SJSA1 (cell line): ENCODE measurements at places on chromosomes 3 and 15. TPM values are rescaled to one million over a fixed set of nuclear protein-coding genes. Genes with fewer than 3 reads are reported as not detected.
A peak's percentile ranks its signal among the peaks of the same experiment; 100 is the strongest.

GRCh38 chr15:32774022-32774421 lies 56.2 kb downstream of the GREM1 start:
- DNase-seq: peak; percentile 94

DNA sequence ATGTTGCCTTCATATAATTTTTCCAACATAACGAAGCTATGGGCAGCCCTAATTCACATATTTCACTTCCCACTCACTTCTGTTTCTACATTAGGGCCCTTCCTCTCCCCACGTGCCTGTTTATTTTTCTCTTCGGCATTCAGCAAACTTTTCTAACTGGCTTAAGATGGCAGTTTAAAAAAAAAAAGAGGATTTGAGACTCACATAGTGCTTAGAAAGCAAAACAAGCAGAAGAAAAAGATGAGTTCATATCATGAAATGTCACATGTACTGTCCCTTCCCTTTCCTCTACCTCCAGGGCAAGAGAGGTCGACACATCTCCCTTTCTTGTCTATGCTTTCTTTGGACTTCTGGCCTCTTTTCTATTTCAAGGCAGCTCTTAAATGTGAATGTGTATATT lies 30.6 kb downstream of the SLC49A4 start:
- no peak for DNase-seq

DNA sequence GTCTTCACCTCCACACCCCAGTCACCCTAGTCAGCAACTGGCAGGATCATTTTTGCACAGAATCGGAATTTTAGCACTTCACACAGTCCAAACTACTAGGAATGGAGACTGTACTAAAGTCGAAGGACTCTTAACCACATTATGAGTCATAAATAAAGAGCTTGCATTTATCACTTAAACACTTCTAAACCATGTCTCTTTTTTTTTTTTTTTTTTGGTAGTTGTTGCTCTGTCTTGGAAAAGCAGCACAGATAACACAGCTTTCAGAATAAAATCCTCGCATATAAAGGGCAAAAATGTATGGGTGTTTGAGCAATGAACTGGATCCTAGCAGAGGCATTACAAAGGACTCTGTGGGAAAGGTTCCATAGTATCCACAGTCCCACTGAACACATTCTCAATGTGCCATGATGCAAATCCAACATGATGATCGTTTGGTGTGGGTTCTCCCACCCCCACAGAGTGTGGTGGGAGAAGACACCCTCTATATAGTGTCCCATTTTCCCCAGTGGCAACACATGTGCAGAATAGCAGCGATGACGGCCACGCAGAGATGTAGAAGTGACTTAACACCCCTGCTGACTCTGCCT lies 47.1 kb downstream of the FOXP1 start:
- DNase-seq: peak; percentile 54

DNA sequence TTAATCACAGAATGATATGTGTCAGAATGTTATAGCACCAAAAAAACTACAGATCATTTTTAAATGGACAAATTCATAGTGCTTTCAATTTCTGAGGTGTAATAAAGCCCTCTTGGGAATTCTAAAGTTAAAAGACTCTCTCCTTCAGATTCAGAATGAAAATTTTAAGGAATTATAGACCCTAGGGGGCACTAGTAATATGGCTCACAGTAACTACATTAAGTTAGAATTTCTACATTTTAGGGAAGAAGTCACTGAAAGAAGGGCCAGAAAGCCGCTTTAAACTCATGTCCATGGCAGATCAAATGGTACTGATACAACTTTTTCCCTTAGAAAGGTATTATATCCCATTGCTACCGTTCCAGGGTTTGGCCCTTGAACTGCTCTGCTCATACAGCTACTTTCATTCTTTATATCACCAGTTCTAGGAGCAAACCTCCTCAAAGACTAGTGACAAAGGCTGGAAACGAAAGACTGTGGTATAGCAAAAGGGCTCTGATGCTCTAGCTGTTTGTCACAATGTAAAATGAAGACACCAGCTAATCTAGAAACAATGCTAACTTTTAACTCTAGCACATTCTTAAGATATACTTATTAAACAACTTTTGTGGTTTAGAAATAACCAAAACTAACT lies 18.1 kb downstream of the DAZL start:
- no peak for DNase-seq

DNA sequence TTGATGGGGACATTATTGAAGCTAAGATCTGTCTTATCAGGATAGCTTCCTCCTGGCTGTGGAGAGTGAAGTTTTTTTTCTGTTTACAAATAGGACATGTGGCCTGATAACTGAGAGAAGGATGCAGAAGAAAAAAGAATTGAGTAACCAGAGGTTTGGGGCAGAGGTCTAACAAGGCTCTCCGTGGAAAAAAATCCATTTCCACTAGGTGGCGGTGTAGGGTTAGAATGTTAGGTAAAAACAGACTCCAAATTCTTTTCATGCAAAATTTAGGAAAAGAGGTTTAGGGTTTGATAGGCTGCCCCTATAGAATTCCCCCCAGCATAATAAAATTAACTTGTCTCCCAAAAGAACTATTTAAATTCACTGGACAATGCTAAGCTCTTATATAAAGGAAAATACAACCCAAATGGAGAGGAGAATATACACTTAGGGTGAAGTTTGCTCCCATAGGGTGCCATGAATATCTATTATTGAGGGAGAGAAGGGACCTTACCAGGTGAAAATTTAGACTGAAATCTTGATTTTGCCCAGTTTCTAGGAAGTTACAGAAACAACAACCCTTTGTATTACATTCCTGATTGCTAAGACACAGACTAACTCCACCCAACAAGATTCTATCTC lies 1560.4 kb downstream of the OTOL1 start:
- DNase-seq: no peak

DNA sequence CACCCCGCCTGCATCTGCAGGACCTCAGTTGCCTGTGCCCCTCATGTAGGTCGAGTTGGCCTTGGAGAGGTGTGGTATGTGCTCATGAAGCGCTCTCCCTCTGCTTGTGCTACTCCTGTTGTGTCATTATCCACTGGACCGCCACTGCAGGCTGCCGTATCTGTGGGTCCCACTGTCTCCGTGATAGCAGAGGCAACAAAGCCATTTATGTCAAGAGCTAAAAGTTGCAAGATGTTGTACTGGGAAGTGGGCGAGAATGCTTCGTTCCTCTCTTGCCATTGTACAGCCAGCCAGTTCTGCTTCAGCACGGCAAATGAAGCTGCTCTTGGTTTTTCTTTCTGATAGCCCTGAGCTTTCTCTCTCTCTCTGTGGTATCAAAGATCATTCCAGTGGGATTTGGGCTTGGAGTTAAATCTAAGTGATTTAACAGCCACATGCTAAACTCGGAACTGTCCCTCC lies 89.0 kb downstream of the TMEM212 start:
- no peak for DNase-seq

CD96 gene
- 0.13 and 0.38 TPM in 2 replicates for total RNA-seq

SKOR1 gene
- not detected in 2 replicates for total RNA-seq

C3orf33 gene
- total RNA-seq: 2.1 and 4.5 TPM in 2 replicates

P2RY12 gene
- not detected in 2 replicates for total RNA-seq

TNFSF10 gene
- 1.0 TPM in 1 of 2 replicates, not detected in the other for total RNA-seq

LRTM1 gene
- not detected in 2 replicates for total RNA-seq
